ENCODE measurements at places on chromosomes 3 and 15. TPM values are rescaled to one million over a fixed set of nuclear protein-coding genes. Genes with fewer than 3 reads are reported as not detected.

The MEX3B gene
- total RNA-seq: 0.55 TPM

The SNX22 gene
- 0.31 TPM for total RNA-seq

The RBM15B gene
- total RNA-seq: 34.3 TPM

The NGRN gene
- total RNA-seq: 98.5 TPM

The ZNF80 gene
- total RNA-seq: not detected

The SI gene
- not detected for total RNA-seq

The PRICKLE2 gene
- 43.7 TPM for total RNA-seq

DNA sequence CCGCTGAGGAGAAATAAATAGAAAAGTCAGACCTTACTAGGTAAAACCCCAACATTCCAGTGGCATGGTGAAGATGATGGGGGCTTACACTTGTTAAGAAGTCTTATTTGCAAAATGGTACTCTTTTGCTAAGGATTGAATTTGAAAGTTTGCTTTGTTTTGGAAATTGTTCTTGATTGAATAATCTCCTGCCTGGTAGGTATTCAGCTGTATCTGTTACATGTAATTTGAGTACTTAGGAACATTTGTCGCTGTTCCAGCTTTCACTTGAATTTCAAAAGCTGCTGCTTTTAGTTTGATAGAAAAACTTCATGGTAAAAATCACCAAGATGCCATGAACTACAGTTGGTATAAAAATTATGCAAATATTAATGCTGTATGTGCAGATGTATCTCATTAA, 44.6 kb downstream of the TFG start:
- DNase-seq: no peak

DNA sequence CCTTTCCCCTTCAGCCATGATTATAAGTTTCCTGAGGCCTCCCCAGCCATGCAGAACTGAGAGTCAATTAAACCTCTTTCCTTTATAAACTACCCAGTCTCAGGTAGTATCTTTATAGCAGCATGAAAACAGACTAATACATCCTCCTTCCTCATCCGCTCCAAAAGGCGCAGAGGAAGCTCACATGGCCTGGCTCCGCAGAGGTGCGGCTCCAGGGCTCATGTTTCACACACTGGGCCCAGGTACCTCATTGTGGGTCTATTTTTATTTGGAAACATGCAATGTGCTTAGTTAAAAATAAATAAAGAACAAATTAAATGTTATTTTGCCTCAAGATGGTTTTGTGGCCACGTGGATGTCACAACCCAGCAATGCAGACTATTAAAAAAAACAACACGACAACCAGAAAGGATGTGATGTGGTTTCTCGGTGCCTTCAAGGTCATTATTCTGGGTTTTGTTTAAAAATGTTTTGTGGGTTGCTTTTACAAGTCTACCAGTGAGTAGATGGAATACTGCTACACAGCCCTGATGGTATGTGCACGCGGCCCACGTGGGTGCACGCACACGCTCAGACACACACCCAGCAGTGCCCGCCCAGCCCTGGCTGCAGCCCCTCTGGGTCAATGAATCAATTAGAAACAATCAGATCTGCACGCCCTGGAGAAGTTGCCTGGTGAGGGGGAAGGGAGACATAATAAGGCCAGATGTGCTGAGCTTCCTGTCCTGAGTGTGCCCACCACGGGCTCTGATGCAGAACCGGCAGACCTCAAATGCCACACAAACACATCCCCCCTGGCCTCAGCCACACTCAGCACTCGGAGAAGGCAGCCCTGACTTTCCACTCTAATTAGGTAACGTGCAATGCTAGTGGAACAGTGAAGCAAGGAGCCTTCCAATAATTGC, 140.1 kb downstream of the ADAMTS17 start:
- DNase-seq: no peak

DNA sequence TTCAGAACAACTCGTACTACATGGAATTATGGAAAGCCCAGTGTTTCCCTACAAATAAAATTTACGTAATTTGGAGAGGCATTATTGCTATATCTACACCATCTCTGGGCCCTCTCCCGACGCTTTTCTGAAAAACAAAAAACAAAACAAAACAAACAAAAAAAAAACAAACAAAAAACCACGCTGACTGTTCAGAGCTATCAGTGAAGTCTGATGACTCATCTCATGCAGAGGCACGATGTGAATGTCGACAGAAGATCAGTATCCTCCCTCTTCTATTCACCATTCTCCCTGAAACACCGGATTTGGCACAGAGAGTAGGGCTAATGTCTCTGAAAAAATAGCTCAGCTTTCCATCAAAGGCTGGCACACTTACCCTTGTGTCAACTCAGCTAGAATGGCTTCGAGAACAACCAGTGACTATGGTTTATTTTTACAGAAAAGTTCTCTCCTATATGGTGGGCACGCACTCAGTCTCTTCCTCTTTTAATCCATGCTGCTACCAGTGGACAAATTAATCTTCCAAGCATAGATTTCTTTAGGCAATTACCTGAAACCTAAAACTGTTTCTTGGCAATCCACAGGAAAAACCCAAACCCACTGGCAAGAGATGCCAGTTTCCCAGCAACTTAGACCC, 1.5 kb downstream of the CRBN start:
- DNase-seq: no peak

- peak; percentile 49 for DNase-seq
Measured at GRCh38 chr15:101320501-101321052, 25.5 kb upstream of the SNRPA1 start.

- no peak for DNase-seq
Measured at GRCh38 chr3:122260206-122260605, 64.8 kb upstream of the CSTA start.

- no peak for DNase-seq
Measured at GRCh38 chr15:90685591-90686434, 31.3 kb upstream of the BLM start.

DNA sequence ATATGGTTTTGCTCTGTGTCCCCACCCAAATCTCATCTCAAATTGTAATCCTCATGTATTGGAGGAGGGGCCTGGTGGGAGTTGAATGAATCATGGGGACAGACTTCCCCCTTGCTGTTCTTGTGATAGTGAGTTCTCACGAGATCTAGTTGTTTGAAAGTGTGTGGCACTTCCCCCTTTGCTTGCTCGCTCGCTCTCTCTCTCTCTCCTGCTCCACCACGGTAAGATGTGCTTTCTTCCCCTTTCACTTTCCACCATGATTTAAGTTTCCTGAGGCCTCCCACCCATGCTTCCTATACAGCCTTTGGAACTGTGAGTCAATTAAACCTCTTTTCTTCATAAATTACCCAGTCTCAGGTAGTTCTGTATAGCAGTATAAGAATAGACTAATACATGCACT, 60.7 kb downstream of the GSK3B start:
- DNase-seq: no peak

- no peak for DNase-seq
Measured at GRCh38 chr15:58383876-58384275, 47.9 kb upstream of the LIPC start.

- no peak for DNase-seq
Measured at GRCh38 chr3:72448858-72449257, 399.4 kb downstream of the SHQ1 start.

- DNase-seq: peak; percentile 10
Measured at GRCh38 chr3:126135071-126135405, 45.3 kb downstream of the ALDH1L1 start.

- DNase-seq: no peak
Measured at GRCh38 chr15:62962101-62962995, 80.2 kb upstream of the TPM1 start.

GRCh38 chr3:163508206-163508605, 1570.1 kb downstream of the SI start:
- no peak for DNase-seq

- peak; percentile 80 for DNase-seq
Measured at GRCh38 chr15:89776274-89777072, at the start of gene MESP2. MESP2 (plus strand) TSS chr15:89776332; CDS start chr15:89776358, 26 bp downstream.
